ENCODE measurements at places on chromosomes 6 and 20. TPM values are rescaled to one million over a fixed set of nuclear protein-coding genes. Genes with fewer than 3 reads are reported as not detected.
A peak's percentile ranks its signal among the peaks of the same experiment; 100 is the strongest.

DNA sequence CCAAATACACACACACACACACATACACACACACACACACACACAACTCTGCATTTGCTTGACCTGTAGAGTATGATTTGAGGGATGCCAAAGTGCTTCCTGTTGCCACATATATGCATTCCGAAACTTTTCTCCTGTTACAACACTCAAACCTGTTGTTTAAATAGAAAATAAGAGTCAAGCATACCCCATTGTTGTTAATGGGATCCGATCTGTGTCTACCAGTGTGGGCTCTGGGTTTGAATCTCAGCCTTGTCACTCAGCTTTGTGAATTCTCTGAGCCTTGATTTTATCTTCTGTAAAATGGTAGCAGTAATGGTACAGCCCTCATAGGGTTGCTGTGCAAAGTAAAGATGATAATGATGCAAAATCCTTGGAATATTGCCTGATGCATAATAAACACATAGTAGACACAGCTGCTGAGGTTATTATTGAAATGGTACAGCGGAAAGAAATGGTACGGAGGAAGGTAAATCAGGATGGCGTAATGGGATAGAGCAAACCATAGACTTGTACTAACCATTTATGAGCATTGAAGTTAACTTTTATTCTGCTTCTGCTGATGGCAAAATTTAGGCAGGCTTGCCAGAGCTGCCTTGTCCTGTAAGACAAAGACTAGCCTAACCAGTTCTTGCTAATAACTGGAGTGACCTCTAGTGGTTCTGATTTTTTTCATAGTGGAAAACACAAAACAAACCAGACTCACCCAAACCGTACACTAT lies 113.5 kb upstream of the PHACTR1 start:
- peak; percentile 26 for DNase-seq
- no peaks in the 10 kb centered on the region for H3K36me3 ChIP-seq
- no peaks in the 10 kb centered on the region for H3K27me3 ChIP-seq
- no peaks in the 10 kb centered on the region for H3K4me1 ChIP-seq

The HDGFL1 gene
- not detected for total RNA-seq

The NOX3 gene
- total RNA-seq = not detected

The LY86 gene
- 2.3 TPM for total RNA-seq

GRCh38 chr6:26032340-26033084 lies 54.7 kb upstream of the HFE start:
- H3K4me3 ChIP-seq = no peak overlapping the region
- H3K4me1 ChIP-seq = peaks cover 29% of the 10 kb centered on the region
- DNase-seq = no peak
- H3K36me3 ChIP-seq = no peaks in the 10 kb centered on the region
- peak overlapping the region; percentile 83 for H3K27ac ChIP-seq
- H3K27me3 ChIP-seq = no peaks in the 10 kb centered on the region

GRCh38 chr20:58891718-58892140 lies 39.2 kb downstream of the GNAS start:
- H3K27ac ChIP-seq = peak overlapping the region; percentile 97
- DNase-seq = peak; percentile 50
- H3K4me3 ChIP-seq = peak overlapping the region; percentile 89
- H3K27me3 ChIP-seq = no peaks in the 10 kb centered on the region
- no peaks in the 10 kb centered on the region for H3K36me3 ChIP-seq

Measured in body of pancreas (tissue), 4 donors.